ENCODE measurements at places on chromosomes 7 and 10. TPM values are rescaled to one million over a fixed set of nuclear protein-coding genes. Genes with fewer than 3 reads are reported as not detected.
A peak's percentile ranks its signal among the peaks of the same experiment; 100 is the strongest.

DNA sequence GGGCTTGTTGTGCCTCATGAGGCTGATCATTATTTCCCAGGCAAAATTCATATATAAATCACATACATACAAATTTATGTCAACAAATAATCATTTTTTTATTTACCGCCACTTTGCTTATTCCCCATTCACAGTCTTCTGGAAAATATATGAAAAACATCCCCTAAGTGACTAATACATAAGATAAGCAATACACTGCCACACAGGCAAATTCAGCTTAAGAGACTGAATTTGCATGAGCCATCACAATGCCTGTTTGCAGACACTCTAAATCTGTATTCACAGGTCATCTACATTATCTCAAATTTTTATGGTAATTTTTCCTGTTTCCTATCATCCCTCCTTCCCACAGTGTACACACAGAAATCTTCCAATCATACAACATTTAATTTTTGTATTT is 13.2 kb downstream of the OSBPL3 start:
- H3K36me3 ChIP-seq, result no peaks in the 10 kb centered on the region
- H3K4me3 ChIP-seq, result no peak overlapping the region
- H3K27me3 ChIP-seq, result no peaks in the 10 kb centered on the region
- DNase-seq, result no peak
- peak overlapping the region; percentile 30 for H3K27ac ChIP-seq

DNA sequence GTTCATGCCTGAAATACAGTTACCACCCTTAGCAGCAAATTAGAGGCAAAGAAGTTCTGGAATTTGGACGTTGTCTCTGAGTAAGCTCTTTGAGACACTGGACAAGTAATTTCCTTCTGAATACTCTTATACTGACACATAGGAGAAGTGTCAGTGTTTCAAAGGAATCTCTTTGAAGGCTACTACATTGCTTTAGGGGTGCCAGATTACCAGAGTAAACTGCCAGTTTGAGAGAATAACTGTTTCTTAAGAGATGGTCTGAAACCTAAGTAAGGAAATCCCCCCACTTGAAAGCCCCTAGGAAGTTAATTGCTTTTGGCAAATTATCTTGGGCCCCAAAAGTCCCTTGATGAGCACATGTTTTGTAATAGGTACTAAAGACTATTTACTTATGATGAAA is 3.4 kb downstream of the FAS start:
- H3K4me1 ChIP-seq, result peaks cover 78% of the 10 kb centered on the region
- no peaks in the 10 kb centered on the region for H3K36me3 ChIP-seq
- DNase-seq, result peak; percentile 48
- H3K27me3 ChIP-seq, result no peaks in the 10 kb centered on the region

- no peak for DNase-seq
- no peak overlapping the region for H3K4me3 ChIP-seq
- H3K36me3 ChIP-seq, result no peaks in the 10 kb centered on the region
- no peaks in the 10 kb centered on the region for H3K27me3 ChIP-seq
- no peak overlapping the region for H3K27ac ChIP-seq
- no peaks in the 10 kb centered on the region for H3K4me1 ChIP-seq
Observed at GRCh38 chr10:43734716-43735115, 86.0 kb upstream of the ZNF32 start.

- H3K27ac ChIP-seq, result no peak overlapping the region
- no peak for DNase-seq
- no peak overlapping the region for H3K4me3 ChIP-seq
- no peaks in the 10 kb centered on the region for H3K4me1 ChIP-seq
- H3K36me3 ChIP-seq, result no peaks in the 10 kb centered on the region
Observed at GRCh38 chr7:21108182-21108581, 319.7 kb upstream of the SP4 start.

Gene PIP
- not detected for total RNA-seq

Gene SPDYE6
- not detected for total RNA-seq

Measured in Karpas-422 (cell line).